ENCODE measurements at places on chromosomes 5 and 9.

- DNase-seq, result no peak
These were observed 130.6 kb upstream of the EPB41L4A start for GRCh38 chr5:112549605-112550166.

DNA sequence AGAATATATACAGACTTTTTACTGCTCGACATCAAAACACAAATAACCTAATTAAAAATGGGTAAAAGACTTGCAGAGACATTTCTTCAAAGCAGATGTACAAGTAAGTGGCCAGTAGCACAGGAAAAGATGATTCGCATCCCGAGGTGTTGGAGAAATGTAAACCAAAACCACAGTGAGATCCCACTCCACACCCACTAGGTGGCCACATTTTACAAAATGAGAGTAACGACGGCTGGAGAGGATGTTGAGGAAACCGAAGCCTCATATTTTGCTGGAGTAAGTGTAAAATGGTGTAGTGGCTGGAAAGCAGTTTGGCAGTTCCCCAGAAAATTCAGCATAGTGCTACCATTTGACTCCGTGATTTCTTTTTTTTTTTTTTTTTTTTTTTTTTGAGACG is 21.3 kb upstream of the GBGT1 start:
- no peak for DNase-seq

DNA sequence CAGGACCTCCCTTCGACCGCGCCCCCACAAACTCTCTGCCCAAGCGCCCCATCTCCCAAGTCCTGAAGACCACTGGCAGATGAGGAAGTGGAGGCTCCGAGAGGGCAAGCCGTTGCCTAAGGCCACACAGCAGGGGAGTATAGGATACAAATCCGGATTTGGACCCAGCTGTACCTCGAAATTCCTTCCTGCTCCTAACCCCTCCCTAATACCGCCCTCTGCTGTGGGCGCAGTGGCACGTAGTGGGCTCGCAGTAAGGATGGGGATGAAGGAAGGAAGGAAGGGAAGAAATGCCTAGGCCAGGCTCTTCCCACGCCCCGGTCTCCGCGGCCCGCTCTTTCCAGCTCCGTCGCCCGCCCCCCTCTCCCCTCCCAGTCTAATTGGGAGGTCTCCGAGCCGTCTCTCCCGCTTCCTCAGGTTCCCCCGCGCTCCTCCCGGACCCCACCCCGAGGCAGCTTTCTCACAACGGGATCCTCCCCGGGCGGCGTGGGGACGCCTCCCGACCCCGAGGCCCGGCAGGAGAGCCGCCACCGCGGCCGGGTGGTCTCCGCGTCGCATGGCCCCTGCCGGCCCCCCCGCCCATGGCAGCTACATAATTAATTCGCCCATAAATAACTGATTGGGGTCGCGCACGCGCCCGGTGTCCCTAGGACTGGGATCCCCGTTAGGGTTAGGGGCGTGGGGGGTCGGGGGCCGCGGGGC is 138.9 kb downstream of the C9orf50 start:
- no peak for DNase-seq

- DNase-seq, result no peak
These were observed 350.4 kb downstream of the PDE4D start for GRCh38 chr5:59542851-59543820.

DNA sequence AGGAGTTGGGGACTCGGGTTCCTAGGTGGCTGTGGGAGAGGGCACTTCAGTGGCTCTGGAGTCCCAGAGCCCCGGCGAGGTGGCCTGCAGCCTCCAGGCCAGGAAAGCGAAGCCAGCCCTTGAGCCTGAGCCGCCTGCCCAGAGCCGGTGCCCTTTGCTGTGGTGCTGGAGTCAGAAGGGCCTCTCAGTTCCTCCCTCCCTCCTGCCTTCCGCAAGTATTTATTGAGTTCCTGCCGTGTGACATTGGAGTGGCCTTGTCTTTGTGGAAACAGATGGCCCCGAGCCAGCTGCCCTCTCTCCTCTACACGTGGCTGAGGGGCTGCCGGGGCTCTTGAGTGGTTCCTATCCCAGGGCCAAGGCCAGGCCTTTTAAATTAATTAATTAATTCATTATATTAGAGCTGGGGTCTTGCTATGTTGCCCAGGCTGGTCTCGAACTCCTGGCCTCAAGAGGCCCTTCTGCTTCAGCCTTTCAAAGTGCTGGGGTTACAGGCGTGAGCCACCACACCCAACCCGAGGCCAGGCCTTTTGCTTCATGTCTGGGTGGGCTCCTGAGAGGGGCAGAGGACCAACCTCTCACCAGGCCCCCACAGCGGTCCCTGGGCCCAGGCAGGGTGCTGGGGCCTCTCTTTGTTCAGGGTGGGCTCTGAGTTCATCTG is 45.6 kb upstream of the IER5L start:
- no peak for DNase-seq

DNA sequence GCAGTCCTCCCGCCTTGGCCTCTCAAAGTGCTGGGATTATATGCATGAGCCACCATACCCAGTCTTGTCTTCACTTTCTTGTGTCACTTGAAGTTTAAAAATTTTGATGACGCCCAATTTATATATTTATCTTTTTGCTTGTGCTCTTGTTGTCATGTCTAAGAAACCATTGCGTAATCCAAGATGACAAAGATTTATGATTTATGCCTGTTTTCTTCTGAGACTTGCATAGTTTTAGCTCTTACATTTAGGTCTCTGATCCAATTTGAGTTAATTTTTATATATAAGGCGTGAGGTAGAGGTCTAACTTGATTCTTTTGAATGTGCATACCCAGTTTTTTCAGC is 18.6 kb downstream of the ANKHD1 start:
- no peak for DNase-seq

GRCh38 chr5:17482790-17483189 is 15.2 kb upstream of the TAF11L2 start:
- DNase-seq, result no peak

DNA sequence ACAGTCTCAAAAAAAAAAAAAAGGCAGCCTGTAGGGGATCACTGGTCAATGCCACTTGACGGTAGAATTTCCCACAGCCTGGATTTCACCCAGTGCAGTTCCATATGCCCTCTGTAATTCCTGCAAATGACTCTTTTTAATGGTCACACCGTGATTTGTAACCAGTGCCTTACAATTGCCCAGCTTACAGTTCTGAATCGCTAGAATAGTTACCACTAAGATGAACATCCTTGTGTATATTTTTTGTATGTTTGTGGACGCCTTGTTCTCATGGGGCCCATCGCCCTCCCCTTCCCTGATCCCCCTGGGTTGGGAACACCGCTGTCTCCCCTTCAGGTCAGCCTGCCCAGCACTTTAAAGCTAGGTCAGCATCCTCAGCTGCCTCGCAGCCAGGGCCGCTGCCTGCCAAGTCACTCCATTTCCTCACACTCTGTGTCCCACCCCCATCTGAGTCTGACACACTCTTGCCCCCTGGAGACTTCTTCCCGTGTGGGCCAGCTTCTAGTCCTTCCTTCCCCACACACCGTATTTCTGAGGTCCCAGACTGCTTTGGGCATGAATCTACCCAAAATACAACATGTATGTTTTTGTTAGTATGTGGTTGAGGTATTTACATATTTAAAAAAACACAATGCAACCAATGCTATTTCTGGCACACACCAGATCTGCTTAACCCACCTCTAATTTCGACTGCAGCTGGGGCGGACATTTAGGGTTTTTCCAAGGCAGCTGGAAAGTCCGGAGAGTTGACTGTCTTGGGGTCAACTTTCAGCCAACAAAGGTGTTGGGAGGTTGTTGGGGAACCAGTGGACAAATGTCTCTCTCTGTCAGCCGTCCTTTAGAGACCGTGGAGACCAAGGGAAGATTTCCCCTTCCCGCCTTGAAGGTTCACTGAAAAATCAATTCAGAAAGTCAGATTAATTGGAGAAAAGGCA is 120.5 kb upstream of the NEK6 start:
- no peak for DNase-seq

DNA sequence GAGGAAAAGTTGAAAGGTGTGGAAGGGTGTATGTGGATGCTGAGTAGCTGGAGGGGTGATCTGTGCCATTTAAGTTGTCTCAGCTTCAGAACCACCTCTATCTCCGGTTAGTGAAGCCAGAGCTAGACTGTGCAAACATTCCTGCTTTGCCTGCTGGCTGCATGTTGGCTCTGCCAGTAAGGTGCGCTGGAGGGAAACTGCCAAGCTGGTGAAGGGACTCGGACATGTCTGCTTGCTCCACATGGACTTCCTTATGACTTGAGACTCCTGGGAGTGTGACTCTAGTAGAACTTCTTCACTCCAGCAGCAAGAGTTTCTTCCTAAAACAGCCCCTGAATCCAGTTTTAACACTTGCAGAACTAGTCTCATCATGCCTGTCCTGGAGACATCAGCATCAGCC is 27.9 kb downstream of the DAB2 start:
- no peak for DNase-seq

DNA sequence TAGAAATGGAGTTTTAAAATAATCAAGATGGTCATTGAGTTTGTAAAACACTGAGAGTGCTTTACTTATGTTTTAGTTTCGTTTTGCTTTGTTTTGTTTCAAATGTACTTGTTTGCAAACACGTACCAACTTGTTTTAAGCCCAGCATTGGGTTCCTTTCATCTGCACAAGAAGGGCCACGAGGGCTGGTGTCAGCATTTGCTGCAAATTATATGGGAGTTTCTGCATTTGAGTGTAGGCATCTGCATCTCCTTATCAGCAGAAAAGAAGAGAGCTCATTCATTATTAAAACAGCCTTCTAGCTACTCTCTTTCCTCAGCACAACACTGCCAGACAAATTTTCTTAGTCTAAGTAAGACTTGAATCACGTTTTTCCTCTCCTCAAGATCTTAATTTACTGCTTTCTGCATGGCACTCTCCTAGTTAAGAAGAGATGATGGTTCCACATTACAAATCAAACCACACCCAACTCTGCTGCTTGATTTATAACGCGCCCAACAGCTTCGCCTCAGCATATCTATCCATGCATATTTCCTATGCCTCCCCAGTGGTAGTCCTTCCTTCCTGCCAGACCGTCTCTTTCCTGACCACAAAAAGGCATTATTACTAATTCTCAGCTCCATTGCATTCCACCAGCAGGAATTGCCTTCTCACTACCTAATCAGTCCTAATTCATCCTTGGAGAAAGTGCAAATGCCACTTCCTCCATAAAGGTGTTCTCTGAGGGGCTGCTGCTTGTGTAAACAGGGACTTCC is 95.2 kb upstream of the CAST start:
- no peak for DNase-seq

DNA sequence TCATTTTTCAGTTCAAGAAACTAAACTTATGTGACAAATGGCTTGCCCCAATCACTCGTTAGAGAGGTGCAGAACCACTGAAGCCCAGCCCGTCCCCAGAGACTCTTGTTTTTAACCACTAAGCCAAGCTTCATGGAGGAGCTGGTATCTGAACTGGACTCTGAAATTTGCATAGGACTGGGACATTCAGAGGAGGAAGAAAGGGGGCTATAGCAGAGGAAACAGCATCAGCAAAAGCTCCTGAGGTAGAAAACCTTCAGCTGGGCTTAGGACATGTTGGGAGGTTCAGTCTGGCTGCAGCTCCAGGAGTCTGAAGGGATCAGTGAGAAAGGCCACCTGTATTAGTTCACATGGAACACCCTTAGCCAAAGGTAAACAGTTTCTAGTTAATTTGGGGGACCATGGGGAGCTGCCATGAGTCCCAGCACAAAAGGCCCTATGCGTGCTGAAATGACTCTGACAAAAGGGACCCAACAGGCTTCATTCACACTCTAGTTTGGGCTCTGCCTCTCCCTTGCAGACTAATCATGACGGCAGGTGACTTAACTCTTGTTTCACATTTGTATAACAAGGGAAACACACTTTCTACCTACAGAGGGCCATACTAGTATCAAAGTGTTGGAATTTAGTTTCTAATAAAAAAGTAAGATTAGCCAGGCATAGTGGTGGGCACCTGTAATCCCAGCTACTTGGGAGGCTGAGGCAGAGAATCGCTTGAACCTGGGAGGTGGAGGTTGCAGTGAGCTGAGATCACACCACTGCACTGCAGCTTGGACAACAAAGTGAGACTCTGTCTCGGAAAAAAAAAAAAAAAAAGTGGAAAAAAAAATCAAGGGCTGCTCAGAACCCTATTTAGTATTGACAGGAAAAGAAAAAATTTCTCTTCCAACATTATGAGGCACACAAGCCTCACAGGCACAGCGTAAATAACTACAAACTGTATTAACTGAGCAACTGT is 10.2 kb downstream of the FBXO10 start:
- DNase-seq, result no peak

- DNase-seq, result peak; percentile 55
These were observed 39.6 kb downstream of the SFXN1 start for GRCh38 chr5:175517824-175518450.

DNA sequence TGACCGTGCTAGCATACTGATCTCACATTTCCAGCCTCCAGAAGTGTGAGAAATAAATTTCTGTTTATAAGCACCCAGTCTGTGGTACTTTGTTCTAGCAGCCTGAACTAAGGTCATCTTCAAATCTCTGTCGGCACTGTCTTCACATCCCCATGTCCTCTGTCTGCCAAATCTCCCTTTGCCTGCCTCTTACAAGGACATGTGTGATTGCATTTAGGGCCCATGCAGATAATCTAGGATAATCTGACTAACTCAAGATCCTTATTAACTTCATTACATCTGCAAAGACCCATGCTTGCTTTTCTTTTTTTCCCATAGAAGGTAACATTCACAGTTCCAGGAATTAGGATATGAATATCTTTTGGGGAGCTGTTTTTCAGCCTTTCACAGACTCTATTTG is 132.7 kb downstream of the AOPEP start:
- no peak for DNase-seq

DNA sequence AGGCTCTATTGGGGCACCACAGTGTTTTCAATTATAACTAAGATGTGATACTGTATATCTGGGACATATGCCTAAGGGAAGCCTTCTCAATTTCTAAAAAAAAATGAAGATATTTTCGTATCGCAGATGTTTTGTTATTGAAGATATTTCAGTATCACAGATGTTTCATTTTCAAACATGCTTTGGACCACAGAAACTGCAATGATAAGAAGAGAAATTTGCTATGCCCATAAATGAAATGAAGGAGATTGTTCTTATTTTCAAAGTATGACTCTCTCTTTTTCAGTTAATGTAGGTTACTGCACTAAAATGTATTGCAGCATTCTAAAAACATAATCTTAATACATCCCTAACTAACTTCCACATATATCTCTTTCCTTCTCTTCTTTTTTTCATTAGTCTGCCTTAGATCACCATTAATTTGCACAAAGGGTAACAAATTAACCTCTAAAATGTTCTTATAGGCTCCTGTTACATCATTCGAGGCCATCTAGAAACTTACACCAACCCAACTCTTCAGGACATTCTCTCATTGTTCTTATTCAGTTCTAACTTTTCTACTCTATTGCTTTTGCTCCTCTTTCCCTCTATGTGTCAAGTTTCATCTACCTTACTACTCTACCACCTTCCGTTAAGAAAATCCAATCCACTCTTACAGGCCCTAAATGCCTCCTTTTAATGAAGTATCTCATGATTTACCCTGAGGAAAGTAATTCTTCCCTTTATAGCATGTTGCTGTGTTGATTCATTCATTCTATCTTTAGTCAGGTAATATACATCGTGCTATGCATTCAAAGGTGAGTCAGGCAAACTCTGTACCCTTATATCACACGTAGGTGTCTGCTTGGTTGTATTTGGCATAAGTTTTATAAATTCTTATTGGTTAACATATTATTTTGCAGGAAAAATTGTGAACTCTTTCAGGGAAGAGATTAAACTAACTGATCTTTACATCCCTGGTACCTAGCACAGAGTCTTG is 70.5 kb downstream of the ST8SIA4 start:
- no peak for DNase-seq

- DNase-seq, result no peak
These were observed 105.0 kb downstream of the DTWD2 start for GRCh38 chr5:118883362-118883761.
